Naive thymus-derived CD4-positive, alpha-beta T cell (primary cell): ENCODE measurements at places on chromosomes 3 and 15.
A peak's percentile ranks its signal among the peaks of the same experiment; 100 is the strongest.

DNA sequence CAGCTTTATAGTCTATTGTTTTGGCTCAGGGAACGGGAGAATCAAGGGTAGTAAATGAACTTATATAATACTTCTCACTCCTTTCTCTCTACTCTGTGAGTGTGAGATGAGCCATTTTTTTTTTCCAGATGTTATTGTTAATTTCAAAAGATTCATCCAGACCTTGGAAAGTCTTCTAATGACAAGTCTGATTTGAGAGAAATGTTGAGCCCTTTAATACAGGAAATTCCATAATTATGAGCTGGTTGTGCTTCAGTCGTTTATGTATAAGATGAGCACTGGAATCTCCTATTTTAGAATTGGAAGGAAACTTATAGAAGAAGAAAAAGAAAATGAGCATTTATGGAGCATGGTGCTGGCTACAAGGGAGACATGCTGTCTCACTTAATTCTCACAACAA, 92.0 kb downstream of the FBN1 start:
- no peaks in the 10 kb centered on the region for H3K4me1 ChIP-seq
- no peaks in the 10 kb centered on the region for H3K36me3 ChIP-seq
- no peak overlapping the region for H3K4me3 ChIP-seq
- H3K27me3 ChIP-seq: no peaks in the 10 kb centered on the region
- DNase-seq: no peak

- H3K4me3 ChIP-seq: no peak overlapping the region
- no peaks in the 10 kb centered on the region for H3K36me3 ChIP-seq
- H3K4me1 ChIP-seq: no peaks in the 10 kb centered on the region
- H3K27ac ChIP-seq: no peak overlapping the region
Observed at GRCh38 chr15:78983146-78983918, 38.5 kb upstream of the CTSH start.

DNA sequence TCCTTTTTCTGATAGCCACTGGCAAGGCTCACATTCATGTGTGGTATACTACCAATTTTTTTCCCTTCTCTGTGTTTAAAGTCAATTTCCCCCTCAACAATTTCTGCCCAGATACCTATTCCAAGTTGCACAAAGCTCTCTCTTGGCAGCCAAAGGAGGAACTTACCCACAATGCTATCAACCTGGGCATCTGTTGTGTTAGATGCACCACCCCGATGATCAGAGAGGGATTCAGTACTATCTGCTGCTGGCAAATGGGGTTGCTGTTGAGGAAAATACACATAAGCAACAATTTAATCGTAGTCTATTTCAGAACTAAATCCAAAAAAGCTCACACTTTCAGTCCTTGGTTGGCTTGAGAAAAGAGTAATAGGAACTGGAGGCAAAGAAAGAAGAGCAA, 46.1 kb downstream of the AAGAB start:
- no peaks in the 10 kb centered on the region for H3K27me3 ChIP-seq
- H3K27ac ChIP-seq: no peak overlapping the region
- H3K4me3 ChIP-seq: no peak overlapping the region
- no peak for DNase-seq
- no peaks in the 10 kb centered on the region for H3K4me1 ChIP-seq
- H3K36me3 ChIP-seq: peaks cover 9% of the 10 kb centered on the region

DNA sequence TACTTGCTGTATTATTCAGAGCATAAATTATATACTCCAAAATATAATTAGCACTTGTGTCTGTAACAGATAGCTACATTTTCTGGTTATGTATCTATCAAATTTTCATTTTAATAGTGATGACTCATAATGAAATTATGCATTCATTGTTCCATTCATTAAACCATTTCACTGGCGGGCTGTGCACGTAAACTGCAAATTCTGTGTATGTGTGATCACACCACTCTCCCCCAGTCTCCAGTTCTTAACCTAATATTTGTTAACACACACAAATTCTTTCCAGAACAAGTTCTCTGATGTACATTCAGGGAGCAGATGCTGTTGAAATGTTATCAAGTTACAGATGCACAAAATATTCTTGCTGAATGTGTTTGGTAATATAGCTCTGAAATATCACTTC, 3.8 kb upstream of the KCNMB2 start:
- H3K4me3 ChIP-seq: no peak overlapping the region
- no peaks in the 10 kb centered on the region for H3K36me3 ChIP-seq
- H3K27me3 ChIP-seq: no peaks in the 10 kb centered on the region
- no peak for DNase-seq
- H3K27ac ChIP-seq: no peak overlapping the region
- H3K4me1 ChIP-seq: no peaks in the 10 kb centered on the region

DNA sequence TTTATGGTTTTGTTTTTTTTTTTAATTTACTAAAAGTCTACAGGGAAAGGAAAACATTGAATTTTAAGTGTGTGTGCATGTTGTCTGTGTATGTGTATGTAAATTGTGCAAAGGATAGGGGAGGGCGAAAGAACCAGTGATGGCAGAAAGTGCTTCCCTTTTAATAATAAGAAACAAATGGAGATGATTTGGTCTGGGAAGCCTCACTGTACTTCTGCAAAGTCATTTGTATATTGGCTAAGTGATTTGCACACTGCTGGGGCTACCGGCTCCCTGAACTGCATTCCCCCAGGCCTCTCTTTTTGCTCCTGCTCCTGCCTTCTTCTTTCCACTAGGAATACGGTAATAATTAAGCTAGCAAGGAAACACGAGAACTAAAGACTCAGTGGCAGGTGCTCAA, 101.2 kb downstream of the CD47 start:
- no peak overlapping the region for H3K27ac ChIP-seq
- no peaks in the 10 kb centered on the region for H3K4me1 ChIP-seq
- no peak for DNase-seq
- no peaks in the 10 kb centered on the region for H3K27me3 ChIP-seq

DNA sequence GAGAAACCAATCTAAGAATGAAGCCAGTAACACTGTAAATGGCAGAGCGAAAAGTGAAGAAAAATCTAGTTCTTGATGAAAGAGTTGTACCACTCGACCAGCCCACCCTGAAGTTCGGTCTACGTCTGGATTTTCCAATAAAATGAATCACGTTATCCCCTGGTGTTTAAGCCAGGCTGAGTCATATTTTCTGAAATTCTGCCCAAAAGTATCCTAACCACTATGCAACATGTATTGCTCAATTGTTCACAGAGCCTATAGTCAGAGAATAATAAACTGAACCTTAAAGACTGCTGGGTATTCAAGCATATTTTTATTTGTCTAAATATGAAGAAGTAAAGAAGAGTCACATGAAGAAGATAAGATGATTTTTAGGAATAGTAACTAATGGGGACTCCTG, 245.7 kb downstream of the FGF12 start:
- no peak overlapping the region for H3K27ac ChIP-seq
- H3K4me1 ChIP-seq: no peaks in the 10 kb centered on the region
- DNase-seq: no peak

- no peaks in the 10 kb centered on the region for H3K27me3 ChIP-seq
- H3K4me3 ChIP-seq: no peak overlapping the region
- no peaks in the 10 kb centered on the region for H3K4me1 ChIP-seq
- H3K36me3 ChIP-seq: no peaks in the 10 kb centered on the region
- H3K27ac ChIP-seq: no peak overlapping the region
Observed at GRCh38 chr3:143856252-143856970, 8.1 kb upstream of the SLC9A9 start.

GRCh38 chr15:60740787-60741354, 261.9 kb upstream of the ICE2 start:
- H3K27ac ChIP-seq: no peak overlapping the region
- H3K27me3 ChIP-seq: no peaks in the 10 kb centered on the region
- H3K36me3 ChIP-seq: no peaks in the 10 kb centered on the region
- DNase-seq: no peak
- no peak overlapping the region for H3K4me3 ChIP-seq
- H3K4me1 ChIP-seq: no peaks in the 10 kb centered on the region

DNA sequence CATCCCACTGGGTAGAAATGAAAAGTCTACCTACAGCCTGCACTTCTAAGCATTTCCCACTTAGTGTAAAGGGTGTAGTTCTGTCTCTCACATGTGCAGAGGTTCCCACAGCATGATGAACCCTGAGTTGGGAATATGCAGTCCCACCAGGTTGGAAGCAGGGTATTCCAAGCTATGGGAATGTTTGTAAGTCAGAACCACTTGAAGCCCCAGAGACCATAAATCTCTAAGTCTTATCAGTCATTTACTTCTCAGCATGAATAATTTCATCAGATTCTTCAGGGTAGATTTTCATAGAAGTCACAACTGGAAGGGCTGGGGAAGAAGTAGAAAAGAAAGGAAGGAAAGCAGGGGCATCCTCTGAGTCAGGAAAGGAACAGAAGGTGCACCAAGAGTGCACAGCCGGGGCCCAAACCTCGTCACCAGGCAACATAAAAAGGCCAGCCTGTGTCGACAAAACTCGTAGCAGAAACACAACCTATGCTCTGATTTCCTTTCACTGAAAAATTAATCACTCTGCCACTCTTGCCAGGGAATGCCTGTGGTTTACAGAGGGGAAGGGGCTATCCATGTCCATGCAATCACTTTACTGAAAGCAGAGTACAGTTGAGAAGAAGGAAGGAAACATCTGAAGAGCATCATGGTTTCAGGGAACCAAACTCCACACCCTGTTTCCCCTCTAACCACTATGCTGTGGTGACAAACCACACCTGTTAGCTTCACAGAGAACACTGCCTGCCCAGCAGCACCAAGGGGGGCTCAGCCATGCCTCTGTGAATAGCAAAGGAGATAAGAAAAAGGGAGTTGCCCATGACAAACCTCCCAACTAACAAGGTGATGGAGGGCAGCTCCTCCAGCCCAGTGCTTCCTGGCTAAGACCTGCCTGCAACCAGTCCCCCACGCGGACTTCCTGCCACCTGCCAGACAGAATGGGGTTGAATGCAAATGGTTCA, 40.5 kb downstream of the SH3BP5 start:
- peak; percentile 61 for DNase-seq
- peaks cover 58% of the 10 kb centered on the region for H3K4me1 ChIP-seq
- no peaks in the 10 kb centered on the region for H3K27me3 ChIP-seq
- peak overlapping the region; percentile 23 for H3K27ac ChIP-seq
- H3K4me3 ChIP-seq: peak overlapping the region; percentile 28

- H3K4me3 ChIP-seq: no peak overlapping the region
- H3K4me1 ChIP-seq: peaks cover 16% of the 10 kb centered on the region
- H3K36me3 ChIP-seq: no peaks in the 10 kb centered on the region
- no peak for DNase-seq
Observed at GRCh38 chr15:73922186-73923151, 3.8 kb upstream of the LOXL1 start.

- H3K36me3 ChIP-seq: no peaks in the 10 kb centered on the region
- no peak for DNase-seq
- no peaks in the 10 kb centered on the region for H3K4me1 ChIP-seq
- H3K27ac ChIP-seq: no peak overlapping the region
- H3K27me3 ChIP-seq: no peaks in the 10 kb centered on the region
Observed at GRCh38 chr15:70378126-70379031, 280.7 kb upstream of the TLE3 start.

- H3K4me3 ChIP-seq: no peak overlapping the region
- H3K36me3 ChIP-seq: no peaks in the 10 kb centered on the region
- DNase-seq: no peak
Observed at GRCh38 chr15:64536244-64536836, 76.0 kb downstream of the ZNF609 start.

DNA sequence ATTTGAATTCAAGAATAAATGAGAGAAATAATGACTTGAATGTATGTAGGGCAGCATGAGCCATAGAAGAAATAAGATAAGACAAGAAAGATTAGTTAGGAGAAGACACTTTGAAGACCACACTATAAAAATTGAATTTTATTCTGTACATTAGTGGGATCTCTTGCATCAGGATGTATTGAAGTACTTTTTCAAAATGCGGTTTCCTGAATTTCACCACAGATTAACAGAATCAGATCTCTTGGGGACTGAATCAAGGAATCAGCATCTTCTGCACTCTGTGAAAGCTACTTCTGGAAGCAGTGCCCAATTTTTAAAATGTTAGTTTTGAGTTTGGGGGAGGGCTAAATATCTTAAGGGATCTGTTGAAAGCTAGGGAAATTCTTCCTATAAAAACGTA, 763.9 kb upstream of the GOLIM4 start:
- no peak overlapping the region for H3K27ac ChIP-seq
- H3K27me3 ChIP-seq: no peaks in the 10 kb centered on the region
- H3K4me1 ChIP-seq: no peaks in the 10 kb centered on the region

- DNase-seq: no peak
- H3K4me1 ChIP-seq: no peaks in the 10 kb centered on the region
- no peak overlapping the region for H3K27ac ChIP-seq
Observed at GRCh38 chr3:12829886-12830784, 11.2 kb downstream of the RPL32 start.

DNA sequence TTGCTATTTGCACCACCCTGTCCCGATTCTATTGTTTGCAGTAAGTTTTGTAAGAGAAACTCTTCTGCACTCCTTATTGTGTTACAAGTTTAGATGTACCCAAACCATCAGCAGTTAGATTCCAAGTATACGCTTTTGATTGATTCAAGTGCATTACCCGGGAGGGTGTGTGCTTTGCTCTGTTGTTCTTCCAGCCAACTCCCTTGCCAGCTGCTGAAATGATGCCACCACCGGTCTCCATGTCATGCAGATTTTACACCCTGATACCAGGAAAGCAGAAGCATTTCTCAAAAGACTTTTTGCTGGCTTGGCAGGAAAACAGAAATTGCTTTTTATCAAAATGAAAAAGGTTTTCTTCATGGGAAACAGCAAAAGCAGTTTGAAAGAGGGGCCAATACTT, 1006.6 kb upstream of the CFAP20DC start:
- H3K27ac ChIP-seq: peak overlapping the region; percentile 69
- H3K27me3 ChIP-seq: no peaks in the 10 kb centered on the region
- peaks cover 78% of the 10 kb centered on the region for H3K4me1 ChIP-seq
- no peak for DNase-seq
- H3K4me3 ChIP-seq: no peak overlapping the region
- H3K36me3 ChIP-seq: no peaks in the 10 kb centered on the region

DNA sequence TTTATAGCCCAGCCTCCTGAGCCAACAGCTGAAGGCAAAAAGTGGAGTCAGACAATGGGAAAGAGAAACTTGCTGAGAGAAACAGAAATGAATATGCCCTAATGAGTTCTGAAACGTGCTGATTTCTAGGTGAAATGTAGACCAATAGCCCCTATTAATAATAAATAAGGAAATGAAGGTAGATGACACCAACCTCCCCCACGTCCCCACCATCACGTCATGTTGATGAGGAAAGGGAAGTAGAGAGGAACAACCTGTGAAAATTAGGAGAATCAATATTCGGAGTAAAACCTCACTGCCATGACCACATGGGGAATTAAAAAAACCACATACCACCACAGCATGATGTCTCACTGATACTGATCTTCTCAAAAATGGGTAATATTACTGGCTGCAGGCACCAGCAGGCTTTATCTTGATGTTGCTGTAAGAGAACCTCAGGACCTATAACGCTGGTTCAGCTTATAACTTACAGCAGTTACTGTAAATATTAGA, 64.0 kb downstream of the KAT2B start:
- H3K4me1 ChIP-seq: peaks cover 52% of the 10 kb centered on the region
- no peaks in the 10 kb centered on the region for H3K27me3 ChIP-seq
- H3K27ac ChIP-seq: peak overlapping the region; percentile 13
- DNase-seq: no peak
- H3K36me3 ChIP-seq: no peaks in the 10 kb centered on the region

GRCh38 chr3:95474338-95474737, 1340.1 kb upstream of the EPHA6 start:
- H3K4me1 ChIP-seq: no peaks in the 10 kb centered on the region
- DNase-seq: no peak
- H3K36me3 ChIP-seq: no peaks in the 10 kb centered on the region
